ENCODE measurements at places on chromosomes 2 and 18.
A peak's percentile ranks its signal among the peaks of the same experiment; 100 is the strongest.

GRCh38 chr2:201827621-201828020 lies 21.3 kb downstream of the CDK15 start:
- DNase-seq: no peak

GRCh38 chr2:68351997-68352396 lies 13.1 kb upstream of the PLEK start:
- no peak for DNase-seq

DNA sequence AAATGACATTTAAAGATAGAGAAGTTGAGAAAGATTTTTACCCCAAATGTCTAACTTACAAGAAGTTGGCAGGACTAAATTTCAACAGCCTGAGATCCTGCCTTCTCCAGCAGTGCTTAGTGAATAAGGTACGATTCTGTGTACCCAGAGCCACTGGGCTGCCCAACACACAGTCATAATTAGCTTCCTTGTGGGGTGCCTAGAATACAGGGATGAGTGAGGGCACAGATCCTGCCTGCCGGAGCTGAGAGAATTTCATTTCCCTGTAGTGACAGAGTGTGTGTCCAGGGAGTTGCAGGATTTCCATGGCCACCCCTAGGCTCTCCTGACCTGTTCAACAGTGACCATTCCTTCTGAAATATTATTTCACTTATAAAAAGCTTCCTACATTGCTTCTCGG lies 27.0 kb downstream of the GREB1 start:
- no peak for DNase-seq

- no peak for DNase-seq
These were observed 3.7 kb downstream of the ANKRD53 start for GRCh38 chr2:70981866-70982810.

DNA sequence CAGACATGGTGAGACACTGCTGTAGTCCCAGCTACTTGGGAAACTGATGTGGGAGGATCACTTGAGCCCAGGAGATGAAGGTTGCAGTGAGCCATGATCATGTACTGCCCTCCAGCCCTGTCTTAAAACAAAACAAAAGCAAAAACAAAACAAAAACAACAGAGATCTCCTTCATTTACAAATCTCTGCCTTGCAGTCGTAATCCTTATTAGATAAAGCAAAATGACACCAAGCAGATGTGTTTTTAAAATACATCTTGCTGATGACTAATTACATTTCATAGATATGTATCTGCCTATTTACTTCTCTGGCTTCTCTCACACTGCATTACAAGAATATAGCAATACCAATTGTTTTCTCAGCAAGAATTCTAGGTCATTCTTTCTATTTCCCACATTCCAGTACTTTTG lies 22.8 kb downstream of the NFE2L2 start:
- DNase-seq: no peak

DNA sequence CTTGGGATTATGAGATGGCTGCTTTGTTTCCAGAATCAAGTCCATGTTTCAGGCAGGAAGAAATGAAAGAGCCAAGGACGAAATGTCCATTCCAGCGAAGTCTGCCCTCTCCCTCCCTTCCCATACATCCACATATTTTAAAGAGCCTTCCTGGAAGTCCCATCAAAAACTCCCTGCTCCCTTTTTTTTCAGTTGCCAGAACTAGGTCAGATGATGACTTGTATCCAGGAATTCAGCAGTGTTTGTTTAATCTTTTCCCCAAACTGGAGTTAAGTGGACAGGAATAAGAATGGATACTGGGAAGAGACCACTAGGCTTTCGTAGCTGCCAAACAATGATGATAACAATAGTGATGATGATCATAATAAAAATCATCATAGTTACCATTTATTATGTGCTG lies 198.7 kb downstream of the MEIS1 start:
- DNase-seq: no peak

DNA sequence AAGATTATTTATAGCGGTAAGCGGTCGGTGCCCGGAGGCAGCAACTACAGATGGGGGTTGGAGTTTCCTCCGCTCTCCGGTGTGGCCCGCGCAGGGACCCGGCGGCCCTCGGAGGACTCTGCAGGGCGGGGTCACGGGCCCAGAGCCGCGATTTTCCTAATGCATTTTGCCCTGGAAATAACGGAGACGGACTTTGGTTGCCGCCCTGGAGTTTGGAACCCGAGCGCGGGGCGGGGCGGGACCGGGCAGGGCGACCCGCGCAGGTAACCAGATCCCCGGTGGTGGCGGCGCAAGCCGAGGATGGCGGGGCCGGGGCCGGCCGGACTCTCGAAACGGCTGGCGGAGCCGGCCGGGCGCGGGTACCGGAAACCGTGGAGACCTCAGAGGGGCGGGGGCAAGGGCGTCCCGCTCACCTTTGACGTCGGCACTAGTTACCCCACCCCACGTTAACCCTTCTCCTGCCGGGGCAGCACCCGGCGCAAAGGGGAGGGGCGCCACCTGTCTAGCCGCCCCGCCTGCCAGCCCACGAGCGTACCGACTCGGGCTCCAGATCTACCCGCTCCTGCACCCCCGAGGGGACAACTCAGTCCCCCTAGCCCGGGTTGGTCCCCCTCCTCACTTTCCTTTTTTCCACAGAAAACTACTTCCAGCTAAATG lies 2.9 kb downstream of the CYP26B1 start:
- DNase-seq: peak; percentile 4

- DNase-seq: no peak
These were observed 35.2 kb upstream of the CD207 start for GRCh38 chr2:70870790-70871189.
